ENCODE measurements at places on chromosomes 13 and 19.

- no peak for DNase-seq
Observed at GRCh38 chr19:4556597-4557127, 2.8 kb downstream of the SEMA6B start.

- DNase-seq = no peak
Observed at GRCh38 chr13:59478908-59479307, 684.8 kb downstream of the DIAPH3 start.

DNA sequence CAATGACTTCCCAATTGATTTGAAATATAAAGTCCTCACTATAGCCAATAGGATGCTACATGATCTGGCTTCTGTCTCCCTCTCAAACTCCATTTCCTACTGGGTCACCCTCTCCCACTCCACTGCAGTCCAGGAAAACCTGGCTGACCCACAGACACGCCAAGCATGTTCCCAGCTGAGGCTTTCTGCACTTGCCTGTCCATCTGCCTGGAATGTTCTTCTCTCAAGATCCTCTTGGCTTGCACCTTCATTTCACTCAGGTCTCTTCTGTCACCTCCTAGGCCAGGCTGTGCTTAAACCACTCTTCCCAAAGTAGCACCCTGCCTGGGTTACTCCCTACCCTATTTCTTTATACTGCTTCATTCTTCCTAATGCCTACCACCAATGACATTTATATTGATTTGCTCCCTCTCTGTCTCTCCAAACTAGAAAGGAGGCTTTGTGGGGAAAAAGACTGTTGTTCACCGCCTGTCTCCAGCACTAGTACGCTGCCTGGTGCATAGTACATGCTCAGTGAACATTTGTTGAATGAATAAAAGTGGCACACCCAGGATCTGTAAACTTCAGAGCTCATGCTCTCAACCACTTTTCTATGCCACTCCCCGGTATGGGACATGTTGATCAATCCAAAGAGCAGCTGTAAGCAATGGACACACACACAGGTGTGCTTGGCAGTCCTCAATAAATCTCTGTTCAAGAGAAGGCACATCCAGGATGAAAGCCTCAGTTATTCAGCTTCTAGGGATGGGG, 261.3 kb downstream of the FOXO1 start:
- no peak for DNase-seq

GRCh38 chr13:100214886-100215285, 126.0 kb downstream of the PCCA start:
- DNase-seq = no peak

- no peak for DNase-seq
Observed at GRCh38 chr19:8404391-8405151, 8.5 kb upstream of the MARCHF2 start.

- DNase-seq = no peak
Observed at GRCh38 chr13:78341032-78341431, 262.3 kb downstream of the POU4F1 start.

GRCh38 chr13:74560325-74560724, 426.1 kb upstream of the KLF12 start:
- no peak for DNase-seq

DNA sequence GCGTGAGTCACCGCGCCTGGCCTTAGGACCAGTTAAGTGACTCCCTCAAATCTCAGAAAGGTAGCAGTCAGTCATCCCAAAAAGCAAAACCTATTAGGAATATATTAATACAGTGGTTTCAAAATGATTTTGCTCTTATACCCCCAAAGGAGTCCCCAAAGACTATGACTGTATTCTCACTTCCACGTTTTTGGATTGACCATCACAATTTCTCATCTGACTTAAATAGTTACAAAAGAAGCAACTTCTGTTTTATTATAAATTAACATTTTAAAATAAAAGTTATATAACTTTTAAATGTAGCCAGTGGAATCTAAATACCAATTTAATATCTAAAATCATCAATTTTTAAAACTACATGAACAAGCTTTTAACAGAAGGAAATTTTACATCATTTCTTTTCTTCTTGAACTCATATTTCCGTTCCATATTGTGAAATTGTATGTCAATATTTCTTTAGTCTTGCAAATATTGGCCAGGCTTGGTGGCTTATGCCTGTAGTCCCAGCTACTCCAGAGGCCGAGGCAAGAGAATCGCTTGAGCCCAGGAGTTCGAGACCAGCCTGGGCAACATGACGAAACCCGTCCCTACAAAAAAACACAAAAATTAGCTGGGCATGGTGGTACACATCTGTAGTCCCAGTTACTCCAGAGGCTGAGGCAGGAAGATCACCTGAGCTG, 1.5 kb upstream of the SPART start:
- no peak for DNase-seq

DNA sequence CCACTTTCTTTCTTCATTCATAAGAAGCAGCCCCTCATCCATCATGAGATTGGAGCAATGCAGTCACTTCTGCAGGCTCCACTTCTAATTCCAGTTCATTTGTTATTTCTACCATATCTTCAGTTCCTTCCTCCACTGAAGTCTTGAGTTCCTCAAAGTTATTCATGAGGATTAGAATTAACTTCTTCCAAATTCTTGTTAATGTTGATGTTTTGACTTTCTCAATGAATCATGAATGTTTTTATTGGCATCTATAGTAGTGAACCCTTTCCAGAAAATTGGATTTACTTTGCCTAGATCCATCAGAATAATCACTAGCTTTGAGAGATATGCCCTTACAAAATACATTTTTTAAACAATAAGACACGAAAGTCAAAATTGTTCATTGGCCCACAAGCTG, 2567.7 kb upstream of the PCDH20 start:
- no peak for DNase-seq

DNA sequence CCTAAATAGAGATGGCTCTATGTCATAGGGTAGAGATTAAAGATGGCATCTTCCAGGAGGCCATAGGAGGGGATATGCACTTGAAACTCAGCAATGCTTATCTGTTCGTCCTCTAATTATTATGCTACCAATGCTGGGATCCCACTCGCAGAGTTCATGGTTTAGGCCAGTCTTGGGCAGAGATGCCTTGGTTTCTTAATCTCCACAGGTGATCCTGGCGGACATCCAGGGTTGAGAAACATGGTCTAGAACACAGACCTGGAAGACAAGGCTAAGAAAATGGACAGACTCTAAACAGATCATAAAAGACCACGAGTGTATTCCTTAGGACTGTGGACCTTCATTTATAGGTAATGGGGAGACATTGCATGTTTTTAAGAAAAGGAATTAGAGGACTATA, 70.0 kb upstream of the IRS2 start:
- DNase-seq = no peak

DNA sequence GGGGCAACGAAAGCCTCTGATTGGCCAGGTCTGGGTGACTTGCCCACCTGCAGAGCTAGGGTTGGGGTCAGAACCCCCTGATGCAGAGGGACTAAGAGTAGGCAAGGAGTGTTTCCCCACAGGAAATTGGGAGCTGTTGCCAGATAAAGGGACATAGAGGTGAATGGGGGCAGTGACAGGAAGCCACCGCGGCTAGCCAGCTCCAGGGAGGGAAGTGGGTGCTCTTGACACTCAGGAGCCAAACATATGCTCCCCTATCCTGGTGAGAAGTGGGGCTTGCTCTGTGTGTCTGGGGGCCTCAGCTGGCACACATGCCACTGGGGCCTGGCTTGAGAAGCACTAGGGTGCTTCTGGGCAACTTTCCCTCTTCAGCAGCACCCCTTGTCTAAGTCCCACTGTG, 26.0 kb downstream of the WDR88 start:
- no peak for DNase-seq

All from NCI-H1105 treated with DMSO at 0.1 percent for 48 hours (cell line).